ENCODE measurements at places on chromosomes 3 and 15.

DNA sequence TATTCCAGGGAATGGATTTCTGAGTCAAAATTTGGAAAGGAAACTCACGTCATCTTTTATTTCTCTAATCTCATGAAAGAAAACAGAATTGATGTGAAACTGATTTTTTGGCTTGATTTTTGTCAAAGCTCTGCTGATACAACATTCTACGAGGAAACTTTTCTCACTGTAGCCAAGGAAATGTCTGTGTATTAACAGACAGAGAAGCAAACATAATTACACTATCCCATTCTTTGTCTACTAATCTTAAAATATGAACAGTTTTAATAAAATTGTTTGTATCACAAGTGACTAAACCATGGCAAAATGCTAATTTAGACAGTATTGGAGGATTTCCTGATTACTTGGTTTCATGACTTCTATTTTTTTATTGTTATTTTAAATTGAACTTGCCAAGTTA, 1437.0 kb downstream of the OTOL1 start:
- no peak for DNase-seq

DNA sequence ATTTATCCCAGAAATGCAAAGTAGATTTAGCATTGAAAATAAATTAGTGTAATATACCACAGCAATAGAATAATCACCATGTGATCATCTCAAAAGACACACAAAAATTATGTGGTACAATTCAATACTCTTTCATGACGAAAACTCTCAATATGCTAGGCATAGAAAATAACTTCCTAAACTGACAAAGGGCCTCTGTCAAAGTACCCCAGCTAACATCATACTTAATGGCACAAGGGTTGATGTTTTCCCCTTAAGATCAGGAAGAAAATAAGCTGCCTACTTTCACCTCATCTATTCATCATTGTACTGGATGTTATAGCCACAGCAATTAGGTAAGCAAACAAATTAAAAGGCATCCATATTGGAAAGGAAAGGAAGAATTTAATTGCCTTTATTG, 22.7 kb upstream of the NIPA2 start:
- no peak for DNase-seq

GRCh38 chr3:106710596-106710995, 666.6 kb upstream of the CCDC54 start:
- peak; percentile 39 for DNase-seq

- peak; percentile 39 for DNase-seq
These were observed 94.9 kb upstream of the ATP2B2 start for GRCh38 chr3:10600296-10600714.

GRCh38 chr3:31922962-31923361, 58.1 kb downstream of the OSBPL10 start:
- no peak for DNase-seq

DNA sequence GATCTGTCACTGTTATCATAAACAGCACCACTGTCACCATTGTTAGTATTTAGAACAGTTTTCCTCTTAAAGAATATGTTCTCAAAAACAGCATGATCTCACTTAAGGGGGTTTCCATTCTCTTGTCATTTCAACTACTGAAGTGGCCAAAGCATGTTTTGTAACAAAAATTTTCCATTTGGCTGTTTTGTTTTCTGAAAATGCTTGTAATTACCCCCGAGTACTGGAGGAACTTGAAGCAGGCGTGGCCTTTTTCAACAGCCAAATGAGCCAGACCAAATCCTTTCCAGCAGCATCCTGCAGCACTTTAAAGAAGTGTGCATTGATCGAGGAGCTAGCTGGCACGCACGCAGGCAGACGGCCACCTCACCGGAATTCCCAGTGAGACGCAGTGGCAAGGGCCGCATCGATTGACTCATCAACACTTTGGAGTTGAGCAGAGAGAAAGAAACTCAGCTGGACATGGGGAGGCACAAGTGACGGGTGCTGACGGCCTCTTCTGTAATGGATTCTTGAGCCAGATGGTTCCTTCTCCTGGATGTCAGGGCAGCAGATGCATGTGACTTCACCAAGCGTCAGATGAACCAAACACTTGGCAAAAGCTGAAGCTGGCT, 234.3 kb upstream of the IGF1R start:
- peak; percentile 63 for DNase-seq

DNA sequence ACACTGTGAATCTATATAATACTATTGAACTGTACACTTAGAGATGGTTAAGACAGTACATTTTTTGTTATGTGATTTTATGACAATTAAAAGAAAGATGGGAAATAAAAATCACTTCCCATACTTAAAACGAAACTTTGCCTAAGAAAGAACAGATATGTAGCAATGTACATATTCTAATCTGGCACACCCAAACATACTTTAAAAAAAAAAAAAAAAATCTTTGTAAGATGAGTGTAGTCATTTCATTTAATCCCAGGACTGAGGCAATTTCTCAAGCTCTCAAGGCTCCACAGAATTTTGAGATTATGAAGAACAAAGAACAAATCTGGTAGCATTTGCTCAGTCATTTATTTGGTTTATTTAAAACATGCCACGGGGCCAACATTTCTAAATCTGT, 40.3 kb upstream of the FEZF2 start:
- DNase-seq, result no peak

DNA sequence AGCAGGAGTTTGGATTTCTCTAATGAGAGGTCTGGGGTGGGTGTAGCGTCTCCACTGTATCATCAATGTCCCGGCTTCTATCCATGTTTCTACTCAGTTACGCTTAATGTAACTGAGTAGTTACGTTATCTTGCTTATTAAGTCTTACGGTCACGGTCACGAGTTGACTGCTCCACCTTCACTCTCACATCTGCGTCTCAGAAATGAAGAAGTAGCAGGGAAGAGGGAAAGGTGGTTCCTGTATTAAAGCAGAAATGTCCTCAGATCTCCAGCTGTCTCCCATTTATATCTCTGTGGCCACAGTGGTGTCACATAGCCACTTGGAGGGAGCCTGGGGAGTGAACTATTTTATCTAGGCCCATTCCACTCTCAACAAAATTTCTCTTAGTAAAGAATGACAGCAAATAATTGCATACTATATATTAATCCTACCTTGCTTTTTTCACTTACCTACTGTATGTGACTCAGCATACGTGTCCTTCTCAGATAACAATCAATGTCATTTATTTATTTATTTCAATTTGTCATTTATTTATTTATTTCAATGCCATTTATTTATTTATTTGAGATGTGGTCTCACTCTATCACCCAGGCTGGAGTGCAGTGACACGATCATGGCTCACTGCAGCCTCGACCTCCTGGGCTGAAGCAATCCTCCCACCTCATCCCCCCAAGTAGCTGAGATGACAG, 39.7 kb upstream of the RNU6-1 start:
- DNase-seq, result no peak

DNA sequence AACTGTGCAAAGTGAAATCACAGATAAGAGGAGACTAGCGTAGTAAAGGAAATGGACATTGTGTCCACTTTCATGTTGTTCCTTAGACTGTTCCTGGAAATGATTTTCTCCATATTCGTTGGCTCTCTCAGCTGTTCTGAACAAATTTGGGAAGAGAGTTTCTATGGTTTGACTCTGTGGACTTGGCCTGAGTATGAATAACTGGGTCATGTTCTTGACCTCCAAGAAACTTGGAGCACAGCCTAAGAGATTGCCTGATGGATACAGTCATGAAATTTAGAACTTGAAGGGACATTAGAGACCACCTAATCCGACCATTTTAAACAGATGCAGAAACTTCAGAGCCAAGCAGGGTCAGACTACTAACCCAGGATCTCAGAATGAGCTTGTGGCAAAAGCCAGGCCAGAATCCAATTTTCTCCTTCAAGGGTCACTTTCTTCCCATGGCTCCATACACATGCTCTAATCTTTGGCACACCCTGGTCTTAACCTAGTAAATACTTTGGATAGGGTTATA, 430.4 kb downstream of the RBMS3 start:
- DNase-seq, result no peak

DNA sequence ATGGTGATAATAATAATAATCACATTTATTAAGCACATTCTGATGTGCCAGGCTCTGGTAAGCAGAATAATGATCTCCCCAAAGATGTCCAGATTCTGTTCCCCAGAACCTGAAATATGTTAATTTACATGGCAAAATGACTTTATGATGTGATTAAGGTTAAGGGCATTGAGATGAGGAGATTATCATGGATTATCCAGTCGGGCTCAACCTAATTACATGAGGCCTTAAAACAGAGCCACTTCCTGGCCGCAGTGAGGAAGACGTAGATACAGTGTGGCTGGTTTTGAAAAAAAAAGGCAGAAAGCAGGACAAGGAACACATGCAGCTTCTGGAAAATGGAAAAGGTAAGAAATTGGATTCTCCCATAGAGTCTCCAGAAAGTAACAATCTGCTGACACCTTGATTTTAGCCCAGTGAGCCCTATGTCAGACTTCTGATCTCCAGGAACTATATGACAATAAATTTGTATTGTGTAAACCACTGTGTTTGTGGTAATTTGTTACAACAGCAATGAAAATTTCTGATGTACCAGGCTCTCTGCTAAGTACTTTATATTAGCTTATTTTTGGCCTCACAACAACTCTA, 126.7 kb downstream of the ALCAM start:
- no peak for DNase-seq

DNA sequence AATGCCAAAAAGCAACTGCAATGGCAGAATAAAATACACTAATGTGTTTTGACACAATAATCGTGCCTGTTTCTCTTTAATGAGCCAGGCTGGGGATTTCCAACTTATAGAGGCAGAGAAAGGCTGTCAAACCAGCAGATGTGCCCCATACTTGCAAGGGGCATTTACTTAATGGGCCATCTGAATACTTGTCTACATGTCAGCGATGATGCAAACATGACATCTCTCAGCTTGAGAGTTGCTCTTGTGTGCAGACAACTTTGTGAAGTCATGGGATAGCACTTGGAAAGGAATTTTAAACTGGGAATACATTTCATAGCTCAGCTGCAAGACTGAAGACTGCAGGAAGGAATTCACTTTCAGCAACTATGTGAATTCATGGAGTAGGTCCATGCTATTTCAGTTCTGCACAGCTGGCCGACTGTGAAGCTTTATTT, 127.4 kb upstream of the ADAMTS9 start:
- DNase-seq, result peak; percentile 74

GRCh38 chr3:177567833-177568232, 370.6 kb upstream of the TBL1XR1 start:
- peak; percentile 84 for DNase-seq

DNA sequence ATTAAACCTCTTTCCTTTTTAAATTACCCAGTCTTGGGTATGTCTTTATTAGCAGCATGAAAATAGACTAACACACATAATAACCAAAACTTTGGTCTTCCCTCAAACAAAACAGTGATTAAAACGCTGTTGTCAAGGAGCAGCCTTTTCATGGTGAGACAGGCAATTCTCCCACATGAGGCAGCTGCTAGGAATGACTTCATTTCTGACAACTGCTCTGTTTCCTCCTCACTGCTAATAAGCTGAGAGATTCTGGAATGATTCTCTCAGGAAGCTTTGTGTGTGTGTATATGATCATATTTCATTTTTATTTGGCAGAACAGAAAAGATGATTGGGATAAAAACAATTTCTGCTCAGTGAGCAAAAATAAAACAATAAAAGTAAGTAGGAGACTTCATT, 580.6 kb upstream of the ADAMTS9 start:
- DNase-seq, result peak; percentile 54

DNA sequence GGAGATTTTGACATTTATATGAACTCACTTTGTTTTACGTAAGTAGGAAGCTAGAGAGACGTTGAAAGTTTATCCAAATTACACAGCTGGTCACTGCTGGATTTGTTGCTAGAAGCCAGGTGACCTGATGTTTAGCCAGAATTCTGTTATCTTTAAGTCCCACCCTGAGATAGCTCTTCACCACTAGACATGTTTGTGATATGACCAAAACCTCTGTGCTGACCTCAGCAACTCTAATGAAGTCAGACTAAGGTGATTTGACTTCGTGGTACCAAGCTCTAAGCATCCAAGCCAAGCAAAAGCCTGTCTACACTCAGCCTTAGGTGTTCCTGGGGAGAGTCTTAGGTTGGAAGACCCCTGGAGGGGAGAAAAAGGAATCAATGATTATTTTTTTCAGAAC, 102.4 kb downstream of the ARRDC4 start:
- no peak for DNase-seq

DNA sequence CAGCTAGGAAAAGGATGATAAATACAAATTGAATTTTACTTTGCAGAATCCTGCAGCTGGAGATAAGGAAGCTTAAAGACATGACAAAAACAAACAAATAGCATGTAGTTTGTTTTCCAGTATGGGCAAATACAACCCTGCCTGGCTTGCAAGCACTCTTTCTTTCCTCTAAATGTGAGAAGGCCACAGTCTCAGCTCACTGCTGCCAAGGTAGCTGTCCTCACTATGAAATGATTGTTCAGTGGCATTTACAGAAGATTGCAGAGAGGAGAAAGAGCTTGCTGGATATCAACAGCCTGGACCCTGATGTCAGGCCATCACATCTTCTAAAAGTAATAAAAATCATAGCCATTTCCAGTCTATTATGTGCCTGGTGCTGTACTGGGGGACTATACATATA, 262.0 kb downstream of the CLSTN2 start:
- DNase-seq, result no peak

GRCh38 chr3:155194973-155195957, 98.2 kb downstream of the STRIT1 start:
- DNase-seq, result no peak

DNA sequence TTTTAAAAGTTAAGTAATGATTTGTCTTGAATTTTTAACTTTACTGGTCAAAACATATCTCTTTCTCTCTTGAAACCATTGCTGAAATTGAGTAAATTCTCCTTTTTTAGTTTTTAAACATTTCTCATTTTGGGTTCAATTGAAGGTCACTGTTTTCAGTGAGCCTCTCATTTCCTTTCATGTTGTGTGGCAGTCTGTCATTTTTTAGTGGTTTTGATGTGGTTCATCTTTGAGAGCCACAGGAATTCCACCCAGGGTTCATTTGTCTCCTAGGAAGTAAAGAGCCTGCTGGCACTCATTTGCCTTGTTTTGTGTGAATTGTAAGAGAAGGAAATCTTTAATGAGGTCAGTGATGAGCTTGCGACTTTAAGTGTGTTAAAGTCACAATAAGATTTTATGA, 10.4 kb downstream of the CLDN11 start:
- peak; percentile 74 for DNase-seq

GRCh38 chr3:20104167-20104661, 64.0 kb downstream of the KAT2B start:
- DNase-seq, result no peak

GRCh38 chr15:60006873-60007272, 2.8 kb downstream of the FOXB1 start:
- DNase-seq, result no peak

GRCh38 chr15:76905855-76906254, 715 bp upstream of the SCAPER start:
- DNase-seq, result no peak

GRCh38 chr15:70196372-70197316, 98.9 kb upstream of the TLE3 start:
- peak; percentile 56 for DNase-seq

- DNase-seq, result no peak
These were observed 30.8 kb upstream of the SLC41A3 start for GRCh38 chr3:126114443-126115386.

All from kidney tubule cell (primary cell).